ENCODE measurements at places on chromosomes 4 and X. TPM values are rescaled to one million over a fixed set of nuclear protein-coding genes. Genes with fewer than 3 reads are reported as not detected.

CC2D2A gene
- total RNA-seq: 9.6 TPM

AFP gene
- not detected for total RNA-seq

DNA sequence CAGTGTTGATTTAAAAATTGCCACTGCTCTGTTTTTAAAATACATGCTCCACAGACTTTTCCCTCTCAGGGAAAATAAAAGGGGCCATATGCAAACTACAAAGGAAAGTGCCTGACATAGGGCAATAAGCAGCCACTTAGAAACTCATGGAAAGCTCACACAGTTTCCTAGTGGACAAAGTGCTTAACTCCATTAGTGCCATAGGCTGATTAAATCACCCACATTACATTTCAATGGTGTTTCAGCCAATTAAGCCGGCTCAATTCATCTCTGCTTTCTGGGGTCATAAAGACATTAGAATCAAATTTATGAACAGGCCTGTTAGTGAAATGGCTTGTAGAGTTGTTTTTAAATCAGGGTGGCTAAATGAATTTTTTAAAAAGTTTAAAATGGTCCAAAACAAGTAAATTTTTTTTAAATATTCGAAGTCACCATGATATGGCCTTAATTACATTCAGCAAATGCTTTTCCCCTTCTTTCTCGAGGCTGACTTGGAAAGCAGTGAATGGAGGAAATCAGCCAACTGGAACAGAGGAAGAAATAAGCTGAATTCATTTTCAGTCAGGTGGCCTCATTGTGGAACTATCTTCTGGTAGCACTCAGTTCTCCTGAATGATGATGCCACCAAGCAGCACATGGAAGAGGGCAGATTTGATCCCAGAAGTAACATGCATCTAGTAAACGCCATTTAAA, 2305.1 kb upstream of the AGA start:
- H3K36me3 ChIP-seq: no peaks in the 10 kb centered on the region
- no peak overlapping the region for H3K27ac ChIP-seq
- H3K4me1 ChIP-seq: no peaks in the 10 kb centered on the region
- H3K4me3 ChIP-seq: no peak overlapping the region
- H3K27me3 ChIP-seq: no peaks in the 10 kb centered on the region
- no peak for DNase-seq

NLGN3 gene
- 0.41 TPM for total RNA-seq

- H3K4me1 ChIP-seq: no peaks in the 10 kb centered on the region
- no peaks in the 10 kb centered on the region for H3K27me3 ChIP-seq
- no peak overlapping the region for H3K4me3 ChIP-seq
- no peaks in the 10 kb centered on the region for H3K36me3 ChIP-seq
Measured at GRCh38 chr4:19838858-19839257, 412.8 kb upstream of the SLIT2 start.

DNA sequence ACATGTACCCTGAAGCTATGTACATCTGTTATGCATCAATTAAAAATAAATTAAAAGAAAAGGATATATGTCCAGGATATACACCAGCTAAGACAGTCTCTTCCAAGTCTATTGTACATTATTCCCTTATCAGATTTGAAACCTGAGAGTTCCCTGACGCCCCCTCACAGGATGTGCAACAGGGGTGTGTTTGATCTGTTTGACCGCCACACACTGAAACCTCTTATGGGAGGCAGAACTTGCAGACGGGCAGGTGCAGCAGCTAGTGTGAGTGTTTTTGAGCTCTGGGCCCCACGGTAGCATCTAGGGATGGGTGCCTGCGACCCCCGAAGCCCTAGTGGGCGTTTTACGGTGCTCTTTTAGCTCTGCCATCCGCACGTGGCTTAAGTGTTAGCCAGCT, 4.7 kb downstream of the XG start:
- H3K36me3 ChIP-seq: no peaks in the 10 kb centered on the region
- H3K4me3 ChIP-seq: no peak overlapping the region
- no peak for DNase-seq
- H3K27ac ChIP-seq: no peak overlapping the region
- H3K27me3 ChIP-seq: no peaks in the 10 kb centered on the region

DGAT2L6 gene
- total RNA-seq: not detected

GRCh38 chrX:41480508-41481260, 33.5 kb downstream of the NYX start:
- no peak overlapping the region for H3K27ac ChIP-seq
- DNase-seq: no peak
- H3K4me1 ChIP-seq: no peaks in the 10 kb centered on the region
- H3K36me3 ChIP-seq: no peaks in the 10 kb centered on the region
- no peaks in the 10 kb centered on the region for H3K27me3 ChIP-seq

- H3K36me3 ChIP-seq: no peaks in the 10 kb centered on the region
- DNase-seq: no peak
- H3K4me1 ChIP-seq: no peaks in the 10 kb centered on the region
- H3K4me3 ChIP-seq: no peak overlapping the region
Measured at GRCh38 chrX:13570261-13570605, 832 bp downstream of the EGFL6 start.

DNA sequence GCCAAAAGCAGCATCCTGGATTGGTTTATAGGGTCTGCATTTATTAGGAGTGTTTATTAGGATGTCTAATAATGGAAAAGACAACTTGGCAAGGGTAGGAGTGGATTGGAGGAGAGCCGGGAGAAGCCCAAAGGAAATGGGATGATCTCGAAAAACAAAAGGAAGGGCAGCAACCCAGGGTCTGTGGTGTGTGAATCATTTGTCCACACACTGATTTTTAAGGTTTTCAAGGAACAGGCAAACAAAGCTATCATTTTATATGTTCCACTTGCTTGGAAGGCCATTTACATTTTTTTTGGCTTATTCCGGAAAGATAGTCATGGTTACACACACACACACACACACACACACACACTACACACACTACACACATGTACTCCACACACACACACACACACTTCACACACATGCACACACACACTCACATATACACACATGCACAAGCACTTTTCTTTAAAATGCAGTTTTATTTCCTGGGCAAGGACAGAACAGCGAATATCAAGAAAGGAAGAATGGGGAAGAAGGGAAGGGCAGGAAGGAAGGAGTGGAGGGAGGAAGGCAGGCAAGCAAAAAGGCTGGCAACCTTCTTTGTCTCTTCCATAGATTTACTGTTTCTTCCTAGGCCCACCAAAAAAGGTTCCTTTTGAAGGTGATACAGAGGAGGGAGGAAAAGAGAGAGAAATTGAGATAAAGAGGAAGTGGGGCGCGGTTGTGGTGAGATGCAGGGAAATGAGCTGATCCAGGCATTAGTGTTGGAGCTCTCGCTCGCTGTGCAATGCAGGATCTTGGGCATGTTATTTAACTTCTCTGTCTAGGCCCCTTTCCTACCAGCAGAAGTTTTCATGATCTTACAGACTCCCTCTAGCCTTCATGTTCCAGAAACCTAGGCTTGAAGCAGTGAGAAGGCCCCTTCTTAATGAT, 88.6 kb upstream of the MAML3 start:
- DNase-seq: no peak
- peaks cover 26% of the 10 kb centered on the region for H3K4me1 ChIP-seq
- H3K27me3 ChIP-seq: no peaks in the 10 kb centered on the region
- no peak overlapping the region for H3K4me3 ChIP-seq
- H3K36me3 ChIP-seq: no peaks in the 10 kb centered on the region

DNA sequence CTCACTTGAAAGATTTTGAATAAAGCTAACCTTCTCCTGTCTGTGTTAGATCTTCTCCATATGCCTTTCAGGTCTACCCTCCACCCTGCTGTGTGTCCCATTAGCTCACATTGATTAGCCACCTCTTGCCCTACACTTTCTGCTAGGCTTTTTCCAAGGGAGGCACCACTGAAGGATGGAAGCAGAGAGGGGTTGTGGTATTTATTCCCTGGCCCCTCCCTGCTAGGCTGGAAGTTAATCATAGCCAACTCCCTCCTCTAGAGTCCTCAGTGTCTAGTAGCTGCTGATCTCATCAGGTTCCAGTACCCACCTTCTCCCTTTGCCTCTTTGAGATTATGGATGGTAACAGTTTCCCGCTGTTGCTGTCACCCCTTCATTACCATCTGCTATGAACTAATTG, 8.9 kb upstream of the SMIM43 start:
- no peaks in the 10 kb centered on the region for H3K36me3 ChIP-seq
- peaks cover 27% of the 10 kb centered on the region for H3K27me3 ChIP-seq
- H3K4me3 ChIP-seq: no peak overlapping the region
- H3K4me1 ChIP-seq: no peaks in the 10 kb centered on the region
- no peak for DNase-seq

GRCh38 chr4:180285796-180286195, 1957.4 kb upstream of the TENM3 start:
- no peak for DNase-seq
- no peaks in the 10 kb centered on the region for H3K4me1 ChIP-seq
- H3K27ac ChIP-seq: no peak overlapping the region
- no peak overlapping the region for H3K4me3 ChIP-seq
- H3K36me3 ChIP-seq: no peaks in the 10 kb centered on the region

MTMR8 gene
- 0.44 TPM for total RNA-seq

NIPAL1 gene
- 0.25 TPM for total RNA-seq

DNA sequence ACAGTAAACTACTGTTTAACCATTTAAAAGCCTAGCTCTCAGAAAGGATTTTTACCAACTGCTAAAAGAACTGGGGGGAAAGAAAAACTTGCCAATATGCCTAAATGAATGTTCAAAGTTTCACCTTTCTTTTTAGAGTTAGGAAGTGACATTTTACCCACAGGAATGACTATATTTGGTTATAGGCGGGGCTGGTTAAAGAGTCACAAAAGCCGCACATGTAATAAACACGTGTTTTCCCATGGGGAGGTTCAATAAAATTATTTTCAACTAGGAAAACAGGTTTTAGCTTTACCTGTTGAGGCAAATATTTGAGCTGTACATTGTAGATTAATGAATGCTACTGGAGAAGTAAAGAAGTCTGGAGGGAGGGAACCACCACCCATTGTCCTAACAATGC, 41.6 kb upstream of the UGDH start:
- H3K4me1 ChIP-seq: no peaks in the 10 kb centered on the region
- H3K4me3 ChIP-seq: no peak overlapping the region
- H3K27me3 ChIP-seq: no peaks in the 10 kb centered on the region
- no peak overlapping the region for H3K27ac ChIP-seq

RBM41 gene
- total RNA-seq: 13.1 TPM

MAGEB2 gene
- not detected for total RNA-seq

TASL gene
- 0.30 TPM for total RNA-seq
